Activated naive CD8-positive, alpha-beta T cell treated with anti-CD3 and anti-CD28 coated beads for 36 hours (primary cell): ENCODE measurements at places on chromosomes 4 and X.

DNA sequence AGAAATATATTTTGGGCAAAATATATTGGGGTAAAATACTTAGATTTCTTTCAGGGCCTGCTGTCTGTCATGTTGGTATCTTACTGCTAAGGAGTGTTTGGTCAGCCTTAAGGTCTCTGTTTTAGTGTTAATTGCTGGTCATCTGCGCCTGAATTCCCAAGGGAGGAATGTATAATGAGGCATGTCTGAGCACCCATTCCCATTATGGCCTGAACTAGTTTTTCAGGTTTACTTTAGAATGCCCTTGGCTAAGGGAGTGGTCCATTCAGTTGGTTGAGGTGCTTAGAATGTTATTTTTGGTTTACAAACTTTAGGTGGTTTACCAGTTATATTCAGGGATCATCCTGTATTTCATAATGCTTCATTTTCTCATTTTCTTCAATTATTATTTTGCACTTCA, 125.9 kb downstream of the CFAP299 start:
- H3K27ac ChIP-seq, result no peak overlapping the region
- DNase-seq, result no peak
- H3K4me3 ChIP-seq, result no peak overlapping the region
- peaks cover 15% of the 10 kb centered on the region for H3K4me1 ChIP-seq
- no peaks in the 10 kb centered on the region for H3K27me3 ChIP-seq
- peaks cover 2% of the 10 kb centered on the region for H3K36me3 ChIP-seq

- peak overlapping the region; percentile 99 for H3K27ac ChIP-seq
- DNase-seq, result no peak
- peaks cover 35% of the 10 kb centered on the region for H3K4me1 ChIP-seq
- no peak overlapping the region for H3K4me3 ChIP-seq
Observed at GRCh38 chr4:75514949-75515612, 808 bp downstream of the THAP6 start.

DNA sequence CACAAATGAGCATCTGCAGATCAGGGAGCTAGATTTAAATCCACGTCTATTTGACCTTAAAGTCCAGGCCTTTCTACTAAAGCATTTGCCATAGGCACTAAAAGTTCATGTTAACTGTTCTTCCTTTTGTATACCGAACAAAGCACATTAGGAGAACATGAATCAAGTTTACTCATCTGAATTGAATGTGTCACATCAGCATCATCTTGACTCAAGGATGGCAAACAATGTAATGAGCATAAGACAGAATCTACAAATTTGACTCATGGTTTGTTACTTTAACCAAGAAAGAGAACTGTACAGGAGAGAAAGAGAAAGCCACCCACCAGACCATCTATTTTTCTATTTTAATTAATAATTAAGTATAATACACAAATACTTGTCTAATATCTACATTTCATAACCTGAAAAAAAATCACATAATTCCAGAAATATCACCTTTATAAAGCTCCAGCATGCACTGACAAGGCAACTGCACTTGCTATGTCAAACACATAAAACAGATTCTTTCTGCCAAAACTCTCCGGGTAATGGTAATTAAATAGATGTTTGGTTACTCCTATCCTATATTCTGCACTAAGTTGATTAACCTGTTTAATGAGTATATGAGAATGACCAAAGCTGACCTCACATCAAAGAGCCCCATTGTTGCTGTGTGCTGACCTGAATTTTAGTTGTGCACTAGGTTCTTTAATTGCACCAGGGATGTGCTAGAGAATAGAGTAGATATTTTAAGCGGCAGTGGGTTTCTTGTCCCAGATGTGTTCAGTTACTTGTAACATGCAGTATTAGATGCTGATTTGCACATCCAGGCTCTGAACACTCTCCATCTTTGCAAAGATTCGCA, 42.5 kb upstream of the LEF1 start:
- H3K4me1 ChIP-seq, result peaks cover 16% of the 10 kb centered on the region
- DNase-seq, result no peak
- H3K27ac ChIP-seq, result no peak overlapping the region
- H3K4me3 ChIP-seq, result no peak overlapping the region

DNA sequence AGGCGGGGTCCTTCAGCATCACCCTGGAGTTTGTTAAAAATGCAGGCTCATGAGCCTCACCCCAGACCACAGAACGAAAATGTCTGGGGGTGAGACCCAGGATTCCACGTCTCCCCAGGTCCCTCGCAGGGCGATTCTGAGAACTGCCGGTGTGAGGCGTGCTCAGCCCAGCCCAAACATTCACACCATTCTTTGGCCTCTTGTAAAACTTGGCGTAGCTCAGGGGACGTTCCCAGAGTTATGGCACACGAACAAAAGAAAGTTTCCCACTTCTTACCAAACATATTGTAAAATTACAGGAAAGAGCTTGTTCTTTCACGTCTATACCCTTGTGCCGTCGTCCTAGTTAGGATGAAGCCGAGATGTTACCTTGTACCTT, 12.9 kb downstream of the CD99 start:
- H3K36me3 ChIP-seq, result peaks cover 44% of the 10 kb centered on the region
- H3K27me3 ChIP-seq, result no peaks in the 10 kb centered on the region
- H3K4me3 ChIP-seq, result peak overlapping the region; percentile 62
- peaks cover 75% of the 10 kb centered on the region for H3K4me1 ChIP-seq
- no peak for DNase-seq

DNA sequence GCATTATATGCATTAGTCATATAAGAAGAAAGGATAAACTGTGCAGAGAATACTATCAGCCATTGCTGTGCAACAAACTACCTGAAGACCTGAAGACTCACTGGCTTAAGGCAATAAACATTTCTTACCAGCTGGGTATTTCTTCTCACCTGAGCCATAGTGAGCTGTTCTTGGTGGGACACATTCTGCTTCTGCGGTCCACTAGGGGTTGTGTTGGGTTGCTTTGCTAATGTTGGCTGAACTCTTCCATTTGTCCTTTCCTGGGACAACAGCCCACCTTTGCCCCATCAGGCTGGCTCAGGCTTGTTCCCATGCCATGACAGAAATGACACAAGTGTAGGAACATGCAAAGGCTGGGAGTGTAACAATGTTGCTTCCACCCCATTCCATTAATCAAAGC, 388.6 kb downstream of the PCDH7 start:
- H3K4me3 ChIP-seq, result no peak overlapping the region
- no peaks in the 10 kb centered on the region for H3K4me1 ChIP-seq
- no peaks in the 10 kb centered on the region for H3K27me3 ChIP-seq

- no peak overlapping the region for H3K27ac ChIP-seq
- H3K4me3 ChIP-seq, result no peak overlapping the region
- peaks cover 9% of the 10 kb centered on the region for H3K36me3 ChIP-seq
- no peaks in the 10 kb centered on the region for H3K27me3 ChIP-seq
- no peak for DNase-seq
Observed at GRCh38 chr4:912548-913279, 19.4 kb downstream of the GAK start.

DNA sequence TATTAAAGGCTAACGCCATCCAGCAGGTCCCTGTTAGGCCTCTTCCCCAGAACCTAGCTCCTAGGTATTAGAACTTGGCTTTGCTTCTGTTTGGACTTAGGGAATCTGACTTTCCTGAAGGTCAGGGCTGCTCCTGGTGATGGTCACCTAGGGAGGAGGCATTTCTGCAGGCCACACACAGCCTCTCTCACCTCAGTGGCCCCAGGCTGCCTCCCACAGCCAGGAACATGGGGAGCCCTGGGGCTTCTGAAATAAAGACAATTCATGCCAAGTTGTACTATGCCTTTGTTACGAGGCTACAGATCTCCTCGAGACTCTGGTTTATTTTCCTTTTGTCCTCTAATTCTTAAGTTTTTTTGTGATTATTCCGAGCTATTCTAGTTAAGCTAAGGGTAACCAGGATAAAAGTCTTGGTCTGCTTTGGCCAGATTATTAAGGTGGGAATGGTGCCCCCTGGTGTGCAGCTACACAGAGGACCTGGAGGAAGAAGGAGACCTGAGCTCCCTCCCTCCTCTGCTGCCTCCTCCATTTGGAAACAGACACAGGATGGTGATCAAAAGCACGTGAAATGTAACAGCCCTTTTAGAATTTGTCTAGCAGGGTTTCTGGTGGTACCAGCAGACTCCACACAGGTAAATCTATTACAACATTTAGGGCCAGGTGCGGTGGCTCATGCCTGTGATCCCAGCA, 131.0 kb downstream of the DCLK2 start:
- no peak overlapping the region for H3K27ac ChIP-seq
- DNase-seq, result peak; percentile 12
- no peak overlapping the region for H3K4me3 ChIP-seq
- peaks cover 2% of the 10 kb centered on the region for H3K4me1 ChIP-seq
- no peaks in the 10 kb centered on the region for H3K27me3 ChIP-seq

DNA sequence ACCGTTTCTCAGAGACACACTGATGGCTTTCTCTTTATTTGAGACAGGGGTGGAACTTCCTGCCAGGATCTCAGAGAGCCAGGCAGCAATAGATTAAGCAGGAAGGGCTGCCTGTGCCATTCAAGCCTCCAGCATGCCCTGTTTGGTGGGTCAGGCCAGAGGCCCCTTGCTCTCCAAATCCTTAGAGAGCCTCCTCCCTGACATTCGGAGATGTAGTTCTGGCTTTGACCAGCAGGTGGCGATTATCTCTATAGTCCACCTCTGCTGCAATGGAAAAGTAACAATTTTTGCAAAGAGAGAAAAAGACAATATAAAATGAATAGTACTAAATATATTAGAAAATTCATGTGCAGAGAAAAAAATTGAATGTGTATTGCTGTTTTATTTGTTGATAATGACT, 93.9 kb downstream of the NXF2B start:
- H3K36me3 ChIP-seq, result no peaks in the 10 kb centered on the region
- H3K4me3 ChIP-seq, result no peak overlapping the region
- no peak overlapping the region for H3K27ac ChIP-seq
- no peaks in the 10 kb centered on the region for H3K4me1 ChIP-seq
- no peaks in the 10 kb centered on the region for H3K27me3 ChIP-seq

DNA sequence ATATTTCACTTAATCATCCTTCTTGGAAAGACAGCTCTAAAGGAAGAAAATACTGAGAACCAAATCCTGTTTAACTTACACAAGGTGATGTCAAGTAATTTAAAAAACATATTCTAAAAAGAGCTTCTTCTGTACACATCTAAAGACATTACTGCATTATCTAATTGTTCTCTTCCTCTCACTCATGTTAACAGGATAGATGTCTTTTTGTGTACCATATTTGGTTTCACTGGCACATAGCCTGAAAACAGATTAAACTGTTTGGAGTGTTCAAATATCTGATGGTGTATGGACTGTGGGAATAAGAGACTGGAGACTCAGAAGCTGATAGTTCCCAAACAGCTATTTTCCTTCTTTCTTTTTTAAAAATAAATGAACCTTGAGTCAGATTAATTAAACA, 213.3 kb upstream of the MAB21L2 start:
- no peak overlapping the region for H3K4me3 ChIP-seq
- H3K36me3 ChIP-seq, result peaks cover 6% of the 10 kb centered on the region
- DNase-seq, result no peak
- no peaks in the 10 kb centered on the region for H3K27me3 ChIP-seq
- H3K4me1 ChIP-seq, result peaks cover 18% of the 10 kb centered on the region

DNA sequence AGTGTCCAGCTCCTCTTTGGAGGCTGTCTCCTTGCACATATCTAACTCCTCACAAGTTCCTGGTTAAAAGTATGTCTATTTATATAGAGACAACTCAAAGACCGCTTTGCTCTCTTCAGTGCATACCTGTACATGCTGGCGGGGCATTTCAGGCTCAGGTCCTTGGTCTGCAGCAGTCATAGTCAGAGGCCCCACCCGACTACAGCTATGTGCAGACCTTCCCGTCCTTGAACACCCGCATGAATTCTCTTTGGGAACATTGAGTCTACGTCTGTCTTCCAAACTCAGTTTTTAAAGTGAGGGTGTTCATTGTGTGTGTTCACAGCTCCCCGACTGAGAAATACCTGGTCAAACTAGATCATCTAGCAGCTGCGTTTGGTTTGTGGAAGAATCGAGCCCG, 4.2 kb downstream of the BCOR start:
- H3K4me3 ChIP-seq, result peak overlapping the region; percentile 87
- peaks cover 6% of the 10 kb centered on the region for H3K36me3 ChIP-seq
- peak overlapping the region; percentile 38 for H3K27ac ChIP-seq
- H3K4me1 ChIP-seq, result peaks cover 35% of the 10 kb centered on the region

DNA sequence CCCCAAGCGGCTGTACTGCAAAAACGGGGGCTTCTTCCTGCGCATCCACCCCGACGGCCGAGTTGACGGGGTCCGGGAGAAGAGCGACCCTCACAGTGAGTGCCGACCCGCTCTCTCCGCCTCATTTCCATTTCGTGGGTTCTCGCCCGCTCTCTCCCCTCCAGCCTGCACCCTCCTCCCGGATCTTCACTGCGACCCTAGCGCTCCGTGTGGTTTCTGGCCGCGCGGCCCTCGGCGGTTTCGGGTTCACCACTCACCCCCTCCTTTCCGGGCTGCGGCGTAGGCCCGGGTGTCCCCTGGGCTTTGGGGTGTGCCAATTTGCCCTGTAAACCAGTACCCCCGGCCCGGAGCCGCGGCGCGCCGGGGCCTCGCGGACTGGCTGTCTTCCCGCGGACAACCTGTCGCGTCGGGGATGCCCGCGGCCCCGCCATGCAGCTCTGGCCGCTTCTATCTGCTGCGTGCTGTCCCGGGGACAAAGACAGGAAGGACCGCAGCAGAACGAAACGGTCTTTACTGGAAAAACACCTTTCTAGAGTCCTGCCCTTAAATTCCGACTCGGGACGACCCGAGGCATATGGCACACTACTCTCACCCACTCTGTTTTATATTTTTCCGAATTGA, 737 bp downstream of the FGF2 start:
- H3K4me1 ChIP-seq, result peaks cover 8% of the 10 kb centered on the region
- H3K27ac ChIP-seq, result peak overlapping the region; percentile 32
- H3K36me3 ChIP-seq, result no peaks in the 10 kb centered on the region
- peak; percentile 38 for DNase-seq
- peaks cover 82% of the 10 kb centered on the region for H3K27me3 ChIP-seq
- H3K4me3 ChIP-seq, result peak overlapping the region; percentile 73

GRCh38 chr4:26257850-26258249, 63.0 kb upstream of the RBPJ start:
- peaks cover 28% of the 10 kb centered on the region for H3K27me3 ChIP-seq
- H3K4me3 ChIP-seq, result no peak overlapping the region
- H3K36me3 ChIP-seq, result peaks cover 2% of the 10 kb centered on the region
- no peaks in the 10 kb centered on the region for H3K4me1 ChIP-seq
- no peak overlapping the region for H3K27ac ChIP-seq

- no peak overlapping the region for H3K27ac ChIP-seq
- H3K4me1 ChIP-seq, result peaks cover 66% of the 10 kb centered on the region
- H3K36me3 ChIP-seq, result peaks cover 42% of the 10 kb centered on the region
- no peak overlapping the region for H3K4me3 ChIP-seq
Observed at GRCh38 chr4:37675587-37676290, 10.4 kb downstream of the RELL1 start.
